ENCODE measurements at places on chromosomes 12 and 14. TPM values are rescaled to one million over a fixed set of nuclear protein-coding genes. Genes with fewer than 3 reads are reported as not detected.
A peak's percentile ranks its signal among the peaks of the same experiment; 100 is the strongest.

DNA sequence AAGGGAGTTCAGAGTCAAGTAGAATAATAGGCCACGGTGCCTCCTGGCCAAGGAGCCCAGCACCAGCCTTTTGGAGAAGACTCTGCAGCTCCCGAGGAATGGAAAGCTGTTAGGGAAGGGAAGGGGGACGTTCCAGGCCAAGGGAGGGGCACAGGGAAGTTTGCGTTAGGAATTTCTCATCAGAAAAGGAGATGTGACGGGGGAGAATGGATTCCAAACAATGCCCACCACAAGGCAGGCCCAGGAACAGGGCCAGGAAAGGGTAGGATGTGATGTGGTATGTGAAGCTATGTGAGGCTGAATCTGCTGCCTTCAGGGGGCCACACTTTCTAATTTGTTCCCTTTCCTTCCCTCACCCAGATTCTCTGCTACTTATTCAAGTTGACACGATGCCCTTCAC is 46.0 kb downstream of the DGLUCY start:
- H3K27me3 ChIP-seq: no peaks in the 10 kb centered on the region
- DNase-seq: no peak
- no peaks in the 10 kb centered on the region for H3K36me3 ChIP-seq
- no peak overlapping the region for H3K4me3 ChIP-seq
- peaks cover 6% of the 10 kb centered on the region for H3K4me1 ChIP-seq

The ZNF891 gene
- total RNA-seq: 4.1 TPM

GRCh38 chr12:11446372-11446771 is 51.0 kb upstream of the PRB2 start:
- no peaks in the 10 kb centered on the region for H3K27me3 ChIP-seq
- H3K36me3 ChIP-seq: no peaks in the 10 kb centered on the region
- no peaks in the 10 kb centered on the region for H3K4me1 ChIP-seq
- H3K4me3 ChIP-seq: no peak overlapping the region

The APEX1 gene
- 143 TPM for total RNA-seq

DNA sequence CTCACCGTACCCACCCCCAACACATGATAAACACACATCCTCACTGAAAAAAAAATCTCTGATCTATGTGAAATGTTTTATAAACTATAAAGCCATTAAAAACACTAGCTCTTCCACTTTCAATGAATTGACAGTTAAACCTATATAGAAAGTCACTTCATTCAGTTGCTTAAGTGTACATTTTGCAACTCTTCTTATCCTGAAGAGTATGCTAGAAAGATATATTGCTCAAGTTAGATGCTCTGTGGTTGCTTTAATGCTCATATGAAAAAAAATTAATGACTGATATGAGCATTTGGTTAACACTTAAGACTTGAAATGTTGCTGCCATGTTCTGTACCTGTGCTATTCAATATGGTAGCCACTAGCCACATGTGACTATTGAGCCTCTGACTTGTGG is 21.0 kb upstream of the MIA2 start:
- DNase-seq: no peak
- H3K27ac ChIP-seq: no peak overlapping the region
- H3K36me3 ChIP-seq: no peaks in the 10 kb centered on the region
- no peak overlapping the region for H3K4me3 ChIP-seq

The GLIPR1L1 gene
- total RNA-seq: not detected

DNA sequence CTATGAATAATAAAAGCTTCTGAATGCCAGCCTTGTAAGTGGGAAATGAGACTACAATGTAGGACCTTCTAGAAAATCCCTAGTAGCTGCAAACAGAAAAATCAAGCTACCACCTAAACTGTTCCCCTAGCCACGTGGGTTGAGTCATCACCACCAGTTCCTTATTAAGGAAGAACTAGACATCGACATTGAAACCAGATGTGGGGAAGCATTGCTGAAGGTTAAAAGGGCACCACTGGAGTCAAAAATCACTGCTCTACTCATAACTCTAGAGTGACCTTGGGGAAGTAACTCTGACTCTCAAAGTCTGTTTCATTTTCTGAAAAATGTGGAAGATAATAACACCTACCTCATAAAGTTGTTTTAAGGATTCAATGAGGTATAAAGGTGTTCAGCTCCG is 9.4 kb upstream of the CNIH1 start:
- DNase-seq: no peak
- no peaks in the 10 kb centered on the region for H3K36me3 ChIP-seq
- H3K4me1 ChIP-seq: peaks cover 5% of the 10 kb centered on the region

The AHNAK2 gene
- 10.1 TPM for total RNA-seq

DNA sequence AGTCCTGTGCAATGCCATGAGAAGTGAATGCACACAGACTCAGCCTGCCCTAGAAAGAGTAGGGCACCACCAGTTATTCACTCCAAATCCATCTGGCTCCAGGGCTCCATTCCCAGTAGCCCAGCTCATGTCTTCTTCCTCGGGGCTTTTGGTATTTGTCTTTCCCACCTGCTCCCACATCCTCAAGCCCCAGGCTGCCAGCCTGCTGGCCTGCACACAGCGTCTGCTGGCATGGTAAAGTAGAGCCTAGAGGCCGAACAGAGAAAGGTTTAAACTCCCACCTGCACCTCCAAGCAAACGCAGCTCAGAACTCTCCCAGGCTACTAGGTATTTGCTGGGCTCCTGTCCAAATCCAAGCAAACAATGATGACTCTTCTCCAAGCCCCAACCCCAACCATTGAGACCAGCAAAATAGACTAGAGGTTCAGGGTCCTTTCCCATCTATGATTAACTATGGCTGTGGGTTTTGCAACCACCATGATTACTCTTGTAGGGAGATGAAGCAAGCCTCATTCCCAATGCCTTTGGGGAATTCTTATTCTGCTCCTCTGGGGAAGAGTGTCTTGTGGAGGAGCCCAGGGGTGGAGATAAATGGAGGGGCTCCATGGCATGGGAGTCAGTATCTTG is 5.2 kb upstream of the VDR start:
- H3K4me1 ChIP-seq: peaks cover 5% of the 10 kb centered on the region
- DNase-seq: no peak
- H3K27me3 ChIP-seq: no peaks in the 10 kb centered on the region
- no peaks in the 10 kb centered on the region for H3K36me3 ChIP-seq

DNA sequence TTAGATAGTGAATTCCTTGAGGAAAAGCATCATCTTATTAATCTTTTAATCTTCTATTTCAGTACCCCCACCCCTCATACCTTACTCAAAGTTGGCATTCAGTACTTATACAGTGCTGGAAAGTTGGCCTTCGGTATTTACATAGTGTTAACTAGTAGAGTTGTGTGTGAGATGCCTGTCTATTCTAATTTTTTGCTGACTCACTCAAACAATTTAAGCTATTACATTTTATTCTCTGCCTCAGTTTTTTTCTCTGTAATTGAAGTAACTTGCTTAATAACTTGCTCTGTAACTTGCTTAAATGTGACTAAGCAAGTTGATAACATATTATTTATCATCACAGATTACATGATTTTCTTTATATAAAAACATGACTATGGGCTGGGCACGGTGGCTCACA is 20.3 kb downstream of the DNAL1 start:
- no peak overlapping the region for H3K27ac ChIP-seq
- H3K27me3 ChIP-seq: no peaks in the 10 kb centered on the region
- H3K36me3 ChIP-seq: no peaks in the 10 kb centered on the region
- H3K4me1 ChIP-seq: no peaks in the 10 kb centered on the region
- DNase-seq: no peak
- no peak overlapping the region for H3K4me3 ChIP-seq

- no peaks in the 10 kb centered on the region for H3K27me3 ChIP-seq
- no peak overlapping the region for H3K27ac ChIP-seq
Measured at GRCh38 chr12:47350062-47350408, 270.3 kb upstream of the AMIGO2 start.

The TMEM52B gene
- total RNA-seq: not detected

GRCh38 chr14:105570482-105570881 is 44.1 kb downstream of the TMEM121 start:
- no peaks in the 10 kb centered on the region for H3K36me3 ChIP-seq
- no peak overlapping the region for H3K27ac ChIP-seq
- DNase-seq: no peak
- H3K27me3 ChIP-seq: no peaks in the 10 kb centered on the region
- H3K4me3 ChIP-seq: no peak overlapping the region

GRCh38 chr14:102593061-102593824 is 794 bp downstream of the RCOR1 start:
- no peaks in the 10 kb centered on the region for H3K36me3 ChIP-seq
- peak overlapping the region; percentile 57 for H3K4me3 ChIP-seq
- peak; percentile 72 for DNase-seq
- peaks cover 7% of the 10 kb centered on the region for H3K4me1 ChIP-seq

The PTPRB gene
- total RNA-seq: 8.0 TPM

DNA sequence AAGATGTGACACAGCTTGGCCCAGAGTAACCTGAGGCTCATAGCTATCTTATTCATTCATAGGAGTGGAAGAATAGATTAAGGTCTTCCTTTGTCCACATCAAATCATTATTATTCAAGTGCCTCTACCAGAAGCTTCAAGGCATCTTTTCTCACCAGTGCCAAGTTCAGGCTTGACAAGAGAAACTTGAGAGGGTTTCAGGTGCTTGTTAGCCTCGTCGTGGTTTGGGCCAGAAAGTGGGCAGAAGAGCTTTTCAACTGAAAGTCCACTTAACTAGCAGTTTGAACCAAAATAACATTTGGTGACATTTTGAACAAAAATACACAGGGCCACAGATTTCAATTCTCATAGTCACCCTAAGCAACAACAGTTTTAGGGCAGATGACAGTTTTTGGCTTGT is 1184.2 kb downstream of the FLRT2 start:
- DNase-seq: no peak

The KLRC4 gene
- total RNA-seq: not detected

- no peak overlapping the region for H3K4me3 ChIP-seq
- no peaks in the 10 kb centered on the region for H3K4me1 ChIP-seq
- H3K27me3 ChIP-seq: no peaks in the 10 kb centered on the region
- H3K36me3 ChIP-seq: no peaks in the 10 kb centered on the region
- H3K27ac ChIP-seq: no peak overlapping the region
Measured at GRCh38 chr14:54796961-54797360, 105.7 kb downstream of the GCH1 start.

GRCh38 chr12:85253853-85254252 is 26.2 kb upstream of the ALX1 start:
- no peaks in the 10 kb centered on the region for H3K27me3 ChIP-seq
- H3K27ac ChIP-seq: no peak overlapping the region
- no peaks in the 10 kb centered on the region for H3K36me3 ChIP-seq
- no peak for DNase-seq
- H3K4me1 ChIP-seq: no peaks in the 10 kb centered on the region
- no peak overlapping the region for H3K4me3 ChIP-seq

The HSPB8 gene
- 46.6 TPM for total RNA-seq

GRCh38 chr12:63276537-63277365 is 125.8 kb upstream of the AVPR1A start:
- DNase-seq: no peak
- H3K36me3 ChIP-seq: no peaks in the 10 kb centered on the region
- no peaks in the 10 kb centered on the region for H3K27me3 ChIP-seq
- H3K27ac ChIP-seq: no peak overlapping the region
- no peak overlapping the region for H3K4me3 ChIP-seq

DNA sequence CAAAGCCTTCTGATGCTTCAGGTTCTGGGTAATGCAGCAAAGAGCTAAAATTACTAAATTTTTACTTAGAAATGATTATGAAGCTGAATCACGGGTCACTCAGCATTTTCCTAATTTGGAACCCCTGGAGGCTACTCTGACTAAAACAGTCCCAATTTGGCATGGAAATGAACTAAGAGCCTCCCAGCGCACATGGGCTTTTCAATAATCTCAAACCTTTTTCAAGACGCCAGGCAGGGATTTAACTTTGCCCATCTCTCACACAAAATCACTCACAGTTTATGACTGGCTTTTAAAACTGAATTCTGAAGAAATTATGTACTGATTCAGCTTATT is 68.3 kb downstream of the LLPH start:
- no peak overlapping the region for H3K4me3 ChIP-seq
- H3K27ac ChIP-seq: no peak overlapping the region
- no peaks in the 10 kb centered on the region for H3K27me3 ChIP-seq

The PZP gene
- 0.18 TPM for total RNA-seq

The NGB gene
- not detected for total RNA-seq

GRCh38 chr14:56244138-56244789 is 126.1 kb downstream of the PELI2 start:
- no peak overlapping the region for H3K27ac ChIP-seq
- no peaks in the 10 kb centered on the region for H3K4me1 ChIP-seq

- no peak overlapping the region for H3K27ac ChIP-seq
- peaks cover 6% of the 10 kb centered on the region for H3K4me1 ChIP-seq
- H3K4me3 ChIP-seq: no peak overlapping the region
- DNase-seq: peak; percentile 79
- no peaks in the 10 kb centered on the region for H3K27me3 ChIP-seq
Measured at GRCh38 chr12:111445726-111446581, 40.2 kb downstream of the SH2B3 start.

The MAP1LC3B2 gene
- 4.5 TPM for total RNA-seq

DNA sequence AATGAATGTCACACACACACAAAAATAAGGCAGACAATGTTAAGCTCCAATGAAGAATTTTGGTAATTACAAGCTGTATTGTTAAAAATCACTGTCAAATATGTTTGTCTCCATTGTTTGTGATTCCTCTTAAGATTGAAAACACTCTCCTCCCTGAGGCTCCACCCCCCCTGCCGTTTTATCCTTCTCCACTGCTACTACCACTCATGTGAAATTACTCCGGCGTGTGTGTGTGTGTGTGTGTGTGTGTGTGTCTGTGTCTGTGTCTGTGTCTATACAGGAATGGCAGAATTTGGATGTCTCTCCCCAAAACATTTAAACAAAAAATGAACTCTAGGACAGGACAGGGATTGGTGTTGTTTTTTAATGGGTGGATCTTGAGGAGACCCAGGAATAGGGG is 365.1 kb upstream of the DIO2 start:
- no peak overlapping the region for H3K4me3 ChIP-seq
- no peaks in the 10 kb centered on the region for H3K27me3 ChIP-seq
- no peak for DNase-seq
- no peaks in the 10 kb centered on the region for H3K36me3 ChIP-seq

GRCh38 chr12:29066011-29066588 is 83.0 kb upstream of the FAR2 start:
- H3K27ac ChIP-seq: no peak overlapping the region
- no peaks in the 10 kb centered on the region for H3K27me3 ChIP-seq
- no peaks in the 10 kb centered on the region for H3K36me3 ChIP-seq
- H3K4me1 ChIP-seq: no peaks in the 10 kb centered on the region

The PTHLH gene
- total RNA-seq: 2.1 TPM

The SCFD1 gene
- 53.7 TPM for total RNA-seq

DNA sequence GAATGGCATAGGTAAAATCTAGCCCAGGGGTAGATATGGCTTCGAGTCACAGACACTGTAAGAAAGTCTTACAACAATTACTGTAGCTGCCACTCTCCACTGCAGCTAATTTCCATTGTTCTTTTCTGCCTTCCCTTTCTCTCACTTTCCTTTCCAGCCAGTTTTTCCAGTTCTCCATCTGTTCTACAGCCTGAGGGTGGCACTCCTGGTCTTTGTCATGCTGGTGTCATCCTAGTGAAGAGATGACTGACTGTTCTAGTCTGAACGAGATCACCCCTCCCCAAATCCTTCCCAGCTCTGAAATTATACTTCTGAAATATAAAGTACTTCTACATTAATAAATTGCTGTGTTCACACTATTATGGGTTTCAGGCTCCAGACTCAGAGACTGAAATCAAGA is 74.2 kb upstream of the CSRP2 start:
- H3K27me3 ChIP-seq: no peaks in the 10 kb centered on the region
- no peaks in the 10 kb centered on the region for H3K4me1 ChIP-seq
- H3K27ac ChIP-seq: no peak overlapping the region
